Gastrocnemius medialis (tissue), 4 donors: ENCODE measurements at places on chromosomes 7 and 10. TPM values are rescaled to one million over a fixed set of nuclear protein-coding genes. Genes with fewer than 3 reads are reported as not detected.
A peak's percentile ranks its signal among the peaks of the same experiment; 100 is the strongest.

GRCh38 chr7:1975179-1975578 is 257.6 kb downstream of the MAD1L1 start:
- no peak for DNase-seq
- H3K4me1 ChIP-seq, result no peaks in the 10 kb centered on the region
- no peaks in the 10 kb centered on the region for H3K36me3 ChIP-seq
- H3K27me3 ChIP-seq, result no peaks in the 10 kb centered on the region

DNA sequence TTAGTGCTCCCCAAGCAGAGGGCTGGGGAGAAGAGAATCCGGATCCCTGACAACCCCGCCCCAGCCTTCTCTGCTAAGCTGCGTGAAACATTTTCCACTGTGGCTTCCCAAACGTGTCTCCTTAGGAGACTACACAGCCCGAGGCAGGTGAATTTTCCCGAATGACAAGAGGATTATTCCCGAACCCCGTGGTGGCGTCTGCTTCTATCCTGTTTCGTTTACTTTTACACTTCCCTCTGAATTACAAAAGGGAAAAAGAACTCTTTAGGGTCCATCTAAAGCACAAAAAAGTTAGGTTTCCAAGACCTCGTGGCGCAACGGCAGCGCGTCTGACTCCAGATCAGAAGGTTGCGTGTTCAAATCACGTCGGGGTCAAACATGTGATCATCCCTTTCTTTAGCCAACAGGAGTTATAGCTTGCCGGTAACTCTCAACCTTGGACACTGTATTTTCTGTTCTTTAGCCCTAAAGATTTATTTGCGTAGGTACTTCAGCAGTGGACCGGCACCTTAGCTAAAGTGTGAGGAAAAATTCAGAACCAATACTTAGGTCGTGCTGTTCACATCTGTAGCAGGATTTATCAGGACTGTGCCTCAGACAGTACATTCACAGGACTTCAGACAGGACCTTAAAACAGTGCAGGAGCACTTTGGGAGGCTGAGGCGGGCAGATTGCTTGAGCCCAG is 3.2 kb upstream of the ZNF789 start:
- H3K36me3 ChIP-seq, result no peaks in the 10 kb centered on the region
- no peak for DNase-seq
- H3K4me3 ChIP-seq, result peak overlapping the region; percentile 30
- H3K4me1 ChIP-seq, result peaks cover 20% of the 10 kb centered on the region

The OR9A2 gene
- total RNA-seq, result not detected

The MORN4 gene
- total RNA-seq, result 0.51 TPM

The CHCHD3 gene
- 177 TPM for total RNA-seq

The SSMEM1 gene
- total RNA-seq, result not detected
